IPS DF 6.9 (cell line): ENCODE measurements at places on chromosomes 7 and 10.

- peak; percentile 90 for DNase-seq
These were observed 22.3 kb downstream of the IMPDH1 start for GRCh38 chr7:128387216-128388144.

DNA sequence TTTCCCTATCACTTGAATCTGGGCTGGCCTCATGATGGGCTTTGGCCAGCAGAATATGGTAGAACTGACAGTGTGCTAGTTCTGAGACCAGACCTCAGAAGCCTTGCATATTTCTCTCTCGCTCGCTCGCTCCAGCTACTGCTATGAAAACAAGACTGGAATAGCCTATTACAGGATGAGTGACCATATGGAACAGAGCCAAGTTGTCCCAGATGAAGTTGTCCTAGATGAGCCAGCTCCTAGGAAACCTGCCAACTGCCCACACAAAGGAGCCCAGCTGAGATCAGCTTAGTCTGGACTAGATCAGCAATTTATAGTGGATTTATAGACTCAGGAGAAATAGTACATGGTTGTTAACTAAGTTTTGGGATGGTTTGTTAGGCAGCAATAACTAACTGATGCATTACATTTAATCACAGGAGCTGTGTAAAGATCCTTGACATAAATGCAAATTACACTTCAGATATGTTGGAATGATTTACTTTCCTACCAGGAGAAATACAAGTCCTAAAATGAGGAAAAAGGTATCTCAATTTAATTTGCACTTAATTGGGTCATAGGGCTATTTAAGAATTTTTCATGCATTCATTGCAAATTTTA lies 6.8 kb upstream of the HECW1 start:
- no peak for DNase-seq

DNA sequence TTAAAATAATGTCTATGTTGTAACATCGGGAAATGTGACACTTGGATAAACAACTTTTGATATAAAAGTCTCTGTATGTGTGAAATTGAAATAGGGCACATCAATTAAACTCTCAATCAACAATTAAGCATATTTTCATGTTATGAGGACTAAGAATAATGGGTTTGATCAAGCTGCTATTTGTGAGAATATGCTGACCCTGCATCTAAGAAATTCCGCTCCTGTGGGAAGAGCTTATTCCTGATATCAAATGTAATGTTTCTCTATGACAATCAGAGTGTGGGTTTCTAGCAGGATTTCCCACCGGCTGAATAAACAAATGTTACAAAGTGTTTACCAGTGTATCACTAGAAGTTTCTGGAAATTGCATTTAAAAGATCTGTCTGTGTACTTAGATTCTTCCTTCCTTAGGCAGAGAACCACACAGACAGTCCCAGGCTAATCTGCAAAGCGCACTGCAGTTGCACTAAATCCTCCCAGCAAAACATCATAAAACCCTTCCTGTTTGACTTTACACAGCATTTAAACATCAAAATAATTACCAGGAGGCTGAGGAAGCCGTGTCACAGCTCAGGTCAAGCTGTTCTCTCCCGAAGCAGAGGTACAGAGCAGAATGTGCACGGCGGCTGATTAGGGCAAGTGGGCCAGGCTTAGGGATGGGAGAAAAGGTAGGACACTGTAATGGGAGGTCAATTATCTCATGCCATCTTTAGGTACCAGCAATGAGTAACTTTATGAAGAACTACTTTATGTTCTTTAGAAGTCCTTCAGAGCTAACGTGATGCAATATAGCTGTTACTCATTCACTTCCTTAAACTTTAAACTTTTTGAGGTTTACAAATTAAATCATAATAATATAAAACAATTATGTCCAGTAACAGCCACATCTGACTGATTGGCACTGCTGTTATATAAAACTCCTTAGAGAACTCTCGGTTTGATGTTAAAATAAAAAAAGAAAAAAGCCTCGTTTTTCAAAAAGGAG lies 109.1 kb upstream of the CTTNBP2 start:
- no peak for DNase-seq

DNA sequence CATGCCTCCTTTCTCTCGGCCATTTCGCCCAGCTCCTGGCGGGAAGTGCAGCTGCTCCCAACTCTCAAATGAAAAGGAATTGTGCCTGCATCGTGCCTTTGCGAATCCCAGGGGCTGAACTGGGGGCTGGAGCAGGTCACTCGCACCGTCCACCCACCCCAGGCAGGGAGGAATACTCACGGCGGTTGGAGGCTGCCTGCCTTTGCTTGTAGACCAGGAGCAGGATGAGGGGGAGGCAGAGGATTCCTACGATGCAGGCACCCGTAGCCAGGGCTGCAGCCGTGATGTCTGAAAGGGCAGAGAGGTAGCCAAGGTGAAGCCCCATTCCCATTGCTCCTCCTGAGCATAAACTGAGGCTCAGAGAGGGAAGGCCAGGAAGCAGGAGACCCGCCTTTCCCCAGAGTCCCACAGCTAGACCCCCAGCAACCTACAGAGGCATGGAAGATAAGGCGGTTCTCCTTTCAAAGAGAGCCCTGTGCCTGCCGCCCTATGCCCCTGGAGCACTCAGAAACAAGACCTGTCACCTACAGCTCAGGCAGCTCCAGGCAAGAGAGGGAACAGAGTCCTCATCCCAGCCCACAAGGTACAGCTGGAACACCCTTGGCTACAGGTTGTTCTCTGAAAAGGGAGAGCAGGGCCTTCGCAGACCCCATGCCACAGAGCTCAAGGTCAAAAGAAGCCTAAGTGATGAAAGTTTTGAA lies 18.0 kb downstream of the VSIR start:
- DNase-seq, result no peak

DNA sequence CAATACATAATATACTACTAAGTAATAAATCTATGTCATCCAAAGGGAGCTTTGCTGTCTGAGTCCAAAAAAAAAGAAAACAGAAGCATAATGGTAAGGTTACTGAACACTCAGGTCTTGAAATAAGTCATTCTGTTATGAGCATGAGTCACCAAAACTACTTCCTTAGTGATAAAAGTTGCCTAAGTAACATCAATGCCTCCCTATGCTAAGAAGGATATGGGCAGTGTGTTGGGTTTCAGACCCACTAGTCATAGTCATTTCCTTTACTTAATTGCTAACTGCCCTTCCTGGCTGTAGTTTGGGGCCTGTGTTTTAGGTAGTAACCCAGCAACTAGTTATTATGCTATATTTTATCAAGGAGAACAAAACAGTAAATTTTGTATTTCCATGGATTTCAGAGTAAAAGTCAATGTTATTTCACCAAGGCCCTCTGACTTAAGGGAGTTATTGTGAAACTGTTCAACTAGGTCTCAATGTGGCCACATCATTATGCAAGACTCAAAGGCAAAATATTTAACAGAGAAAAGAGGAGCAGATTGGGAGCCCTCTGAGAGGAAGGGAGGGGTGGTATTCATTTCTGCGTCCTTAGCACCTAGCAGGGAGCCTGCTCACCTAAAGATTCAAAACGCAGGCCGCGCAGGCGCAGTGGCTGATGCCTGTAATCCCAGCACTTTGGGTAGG lies 11.7 kb upstream of the VIM start:
- no peak for DNase-seq

DNA sequence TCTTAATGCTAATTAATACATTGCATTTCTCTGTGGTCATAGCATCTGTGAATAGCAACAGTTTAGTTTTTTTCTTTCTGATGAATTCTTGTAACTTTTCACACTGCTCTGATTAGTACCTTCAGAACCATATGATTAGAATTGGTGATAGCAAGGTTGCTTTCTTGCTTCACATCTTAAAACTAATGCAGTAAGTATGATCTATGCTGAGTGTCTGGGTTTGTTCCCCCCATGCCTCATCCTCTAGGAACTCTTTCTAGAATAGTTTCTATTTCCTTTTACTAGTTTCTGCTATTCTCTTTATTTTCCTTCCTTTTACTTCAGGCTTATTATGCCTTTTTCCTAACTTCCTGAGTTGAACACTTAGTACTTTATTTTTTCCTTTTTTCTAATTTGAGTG lies 32.4 kb downstream of the TES start:
- DNase-seq, result no peak

DNA sequence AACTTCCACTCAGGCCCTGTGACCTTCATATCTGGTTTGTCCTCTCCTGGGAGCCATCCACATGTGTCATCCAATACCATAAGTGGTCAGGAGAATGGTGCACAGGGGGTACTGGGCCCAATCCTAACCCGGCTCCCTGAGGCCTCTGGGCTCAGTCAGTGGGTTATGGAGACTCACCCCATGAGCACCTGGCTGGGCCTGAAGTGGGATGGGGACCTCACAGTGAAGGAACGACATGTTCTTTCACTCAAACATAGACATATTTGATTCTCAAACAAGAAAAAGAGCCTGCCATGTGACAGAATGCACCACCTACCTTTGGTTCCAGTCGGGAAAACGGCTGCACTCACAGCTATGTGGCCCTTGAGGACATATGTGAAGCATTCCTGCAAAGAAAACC lies 51.8 kb downstream of the XPNPEP1 start:
- no peak for DNase-seq

- DNase-seq, result no peak
These were observed 76.0 kb upstream of the AGBL3 start for GRCh38 chr7:134910214-134910890.

GRCh38 chr10:89296220-89296648 lies 5.6 kb upstream of the IFIT2 start:
- no peak for DNase-seq
